Stimulated activated CD4-positive, alpha-beta T cell treated with anti-CD3 and anti-CD28 coated beads, Interleukin-4, amount 100 ng/mL, for 4 hours (primary cell): ENCODE measurements at places on chromosomes 3 and 15.

DNA sequence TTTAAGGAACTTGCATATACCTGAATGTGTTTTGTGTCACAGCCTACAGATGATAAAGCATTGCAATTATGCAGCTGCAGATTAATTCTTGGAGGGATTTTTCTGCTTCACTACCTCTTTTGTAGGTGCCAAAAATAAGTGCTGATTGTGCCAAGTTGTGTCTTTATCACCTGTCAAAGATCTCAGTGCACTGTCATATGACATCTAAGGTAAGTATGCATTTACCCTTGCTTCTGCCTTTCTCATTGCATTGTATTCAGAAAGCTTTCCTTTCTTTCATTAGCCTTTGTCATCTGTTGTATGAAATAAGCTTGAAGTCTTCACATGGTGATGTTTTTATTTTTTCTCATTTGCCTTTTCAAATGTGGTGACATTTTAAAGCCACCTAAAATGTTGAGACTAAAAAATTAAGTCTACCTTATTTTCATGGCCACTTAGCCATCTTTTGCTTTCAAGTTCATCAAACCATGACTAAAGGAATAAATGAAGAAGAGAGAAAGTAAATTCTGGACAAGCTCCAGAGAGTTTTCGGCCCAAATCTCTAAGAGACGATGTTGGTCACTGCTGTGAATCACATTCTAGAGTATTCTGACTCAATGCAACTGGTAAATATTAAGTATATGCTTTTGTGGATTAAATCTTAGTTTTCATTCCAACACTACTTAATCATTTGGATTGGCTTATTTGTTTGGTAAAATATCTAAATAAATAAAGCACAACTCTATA is 381.8 kb upstream of the EPHA3 start:
- no peak for DNase-seq

DNA sequence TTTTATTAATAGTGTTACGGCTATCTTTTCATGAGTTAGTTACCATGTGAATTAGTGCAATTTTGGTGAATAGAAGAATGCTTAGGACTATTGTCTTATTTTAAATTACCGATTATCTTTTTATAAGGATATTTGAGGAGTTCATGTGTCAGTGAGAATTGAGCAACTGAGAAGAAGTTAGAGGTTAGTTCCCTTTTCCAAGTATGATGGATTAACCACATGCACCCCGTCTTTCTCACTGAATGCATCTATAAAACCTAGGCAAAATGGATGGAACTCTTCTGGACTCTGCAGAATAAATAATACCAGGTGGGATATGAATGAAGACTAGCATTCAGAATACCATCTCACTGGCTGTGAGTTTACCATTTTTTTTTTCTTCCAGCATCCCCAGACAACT is 74.3 kb downstream of the TCF12 start:
- no peak for DNase-seq

- no peak for DNase-seq
Measured at GRCh38 chr15:42070279-42070975, 23.9 kb downstream of the PLA2G4D start.

DNA sequence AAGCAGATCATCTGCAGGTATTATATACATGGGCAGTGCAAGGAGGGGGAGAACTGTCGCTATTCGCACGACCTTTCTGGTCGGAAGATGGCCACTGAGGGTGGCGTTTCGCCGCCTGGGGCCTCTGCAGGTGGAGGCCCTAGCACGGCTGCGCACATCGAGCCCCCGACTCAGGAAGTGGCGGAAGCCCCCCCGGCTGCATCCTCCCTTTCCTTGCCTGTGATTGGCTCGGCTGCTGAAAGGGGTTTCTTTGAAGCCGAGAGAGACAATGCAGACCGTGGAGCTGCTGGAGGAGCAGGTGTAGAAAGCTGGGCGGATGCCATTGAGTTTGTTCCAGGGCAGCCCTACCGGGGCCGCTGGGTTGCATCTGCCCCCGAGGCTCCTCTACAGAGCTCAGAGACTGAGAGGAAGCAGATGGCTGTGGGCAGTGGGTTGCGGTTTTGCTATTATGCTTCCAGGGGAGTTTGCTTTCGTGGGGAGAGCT is 639 bp downstream of the MKRN3 start:
- no peak for DNase-seq

GRCh38 chr15:84731774-84732173 is 15.8 kb upstream of the SEC11A start:
- no peak for DNase-seq

- DNase-seq, result peak; percentile 50
Measured at GRCh38 chr3:39378088-39378487, 5.1 kb upstream of the SLC25A38 start.

- no peak for DNase-seq
Measured at GRCh38 chr15:101276501-101277037, 716 bp downstream of the SELENOS start.

- DNase-seq, result no peak
Measured at GRCh38 chr3:68931406-68932149, 769 bp downstream of the TAFA4 start.

DNA sequence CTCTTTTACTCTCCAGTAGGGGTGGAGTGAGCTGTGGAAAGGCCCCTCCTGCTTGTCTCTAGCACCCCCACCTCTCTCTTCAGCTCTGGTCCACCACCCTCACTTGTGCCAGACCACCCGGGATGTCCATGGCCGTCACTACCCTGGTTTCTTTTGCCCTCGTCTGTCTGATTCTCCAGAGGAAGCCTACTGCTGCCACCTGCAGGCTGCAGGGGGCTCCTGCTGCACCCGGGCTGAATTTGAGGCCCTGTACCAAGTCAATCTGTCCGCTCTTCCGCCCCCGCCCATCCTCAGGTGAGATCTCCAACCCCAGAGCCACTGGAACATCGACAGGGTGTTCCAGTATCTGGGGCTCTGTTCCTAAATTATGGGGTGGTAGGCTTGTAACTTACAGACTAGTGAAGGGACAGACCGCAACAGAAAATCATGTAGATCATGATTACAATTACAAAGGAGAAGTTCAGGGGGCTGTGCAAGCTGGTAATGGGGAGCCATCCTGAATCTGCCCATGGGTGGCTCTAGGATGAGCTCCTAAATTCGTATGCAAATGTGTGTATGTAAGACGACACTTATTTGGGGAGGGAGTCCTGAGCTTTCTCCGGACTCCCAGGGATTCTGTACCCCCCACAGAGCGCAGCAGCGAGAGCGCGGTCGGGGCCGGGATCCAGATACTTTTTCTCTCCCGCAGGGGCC is 683 bp upstream of the UNC45A start:
- DNase-seq, result peak; percentile 83

DNA sequence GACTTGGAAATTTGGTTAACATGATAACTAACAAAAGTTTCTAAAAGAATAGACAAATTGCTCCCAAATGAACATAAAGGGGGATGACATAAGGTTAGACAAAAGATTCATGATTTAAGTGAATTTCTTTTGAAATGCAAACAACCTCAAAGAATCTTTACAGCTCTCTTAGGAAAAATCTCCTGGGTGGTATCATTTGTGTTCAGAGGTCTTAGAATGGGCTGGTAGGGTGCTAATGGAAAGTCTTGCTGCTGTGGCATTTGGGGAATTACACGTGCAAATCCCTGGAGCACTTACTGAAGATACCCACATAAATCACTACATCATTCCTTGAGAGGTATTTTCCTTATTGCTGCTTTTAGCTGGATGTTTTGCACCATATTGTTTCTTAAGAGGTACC is 14.4 kb upstream of the ROBO2 start:
- no peak for DNase-seq

- no peak for DNase-seq
Measured at GRCh38 chr3:46960081-46960701, 16.4 kb downstream of the CCDC12 start.

DNA sequence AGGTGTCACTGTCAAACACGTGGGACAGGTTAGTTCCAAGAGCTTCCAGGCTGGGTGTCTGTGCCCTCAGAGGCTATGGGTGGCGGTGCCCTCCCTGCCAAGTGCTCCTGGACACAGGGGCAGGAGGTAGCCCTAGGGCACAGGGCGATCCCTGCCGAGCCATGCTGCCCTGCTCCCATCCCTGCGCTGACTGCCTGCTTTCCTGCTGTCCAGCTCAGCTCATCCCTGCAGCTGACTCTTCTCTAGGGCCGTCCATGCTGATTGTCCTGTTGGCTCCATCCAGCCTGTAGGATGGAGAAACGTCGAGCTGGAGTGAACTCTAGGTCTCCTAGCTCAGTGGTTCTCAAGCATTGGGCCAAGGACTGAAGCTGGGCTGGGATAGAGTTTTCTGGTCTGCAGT is 3.7 kb downstream of the PDIA5 start:
- DNase-seq, result no peak

GRCh38 chr3:77825001-77825827 is 785.3 kb downstream of the ROBO2 start:
- DNase-seq, result no peak

- no peak for DNase-seq
Measured at GRCh38 chr3:149128821-149129220, 617 bp upstream of the HPS3 start.

DNA sequence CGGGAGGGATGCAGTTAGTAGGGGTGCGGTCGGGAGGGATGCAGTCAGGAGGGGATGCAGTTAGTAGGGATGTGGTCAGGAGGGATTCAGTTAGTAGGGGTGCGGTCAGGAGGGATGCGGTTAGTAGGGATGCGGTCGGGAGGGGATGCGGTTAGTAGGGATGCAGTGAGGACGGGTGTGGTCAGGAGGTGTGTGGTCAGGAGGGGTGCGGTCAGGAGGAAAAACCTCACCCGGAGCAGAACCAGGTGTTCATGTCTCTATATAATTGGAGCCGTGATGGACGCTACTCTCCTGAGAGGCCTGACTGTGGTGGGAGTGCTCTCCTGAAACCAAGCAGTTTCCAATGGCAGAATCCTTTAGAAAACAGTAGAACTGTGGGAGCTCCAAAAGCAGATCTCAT is 95.8 kb downstream of the BDH1 start:
- no peak for DNase-seq

DNA sequence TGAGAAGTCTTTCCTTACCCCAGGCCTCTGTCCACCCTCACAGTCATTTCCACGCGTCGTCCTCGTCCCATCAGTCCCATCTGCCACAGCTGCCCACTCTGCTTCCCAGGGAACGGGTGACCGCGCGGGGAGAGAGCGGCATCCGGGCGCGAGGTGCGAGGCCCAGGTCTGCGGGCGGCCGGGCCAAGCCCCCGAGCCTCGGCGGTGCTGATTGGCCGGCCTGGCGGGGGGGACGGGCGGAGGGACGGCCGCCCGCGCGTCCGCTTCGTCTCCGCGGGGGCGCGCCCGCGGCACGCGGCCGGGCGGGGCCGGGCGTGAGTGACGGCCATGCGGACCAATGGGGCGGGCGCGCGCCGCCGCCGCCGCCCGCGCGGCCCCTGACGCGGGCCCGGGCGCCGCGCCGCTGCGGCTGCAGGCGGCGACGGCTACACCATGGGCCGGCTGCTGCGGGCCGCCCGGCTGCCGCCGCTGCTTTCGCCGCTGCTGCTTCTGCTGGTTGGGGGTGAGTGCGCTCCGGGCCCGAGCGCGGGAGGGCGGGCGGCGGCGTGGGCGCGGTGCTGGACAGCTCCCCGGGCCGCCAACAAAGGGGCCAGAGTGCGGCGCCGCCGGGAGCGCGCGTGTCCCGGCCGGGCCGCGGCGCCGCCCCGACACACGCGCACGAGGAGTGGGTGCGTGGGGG is at the start of gene PODXL2:
Gene PODXL2, plus strand, starts transcription at position 398 of the 679 bp plus-strand sequence. Its CDS starts 35 bp downstream, at position 433.
- peak; percentile 38 for DNase-seq

DNA sequence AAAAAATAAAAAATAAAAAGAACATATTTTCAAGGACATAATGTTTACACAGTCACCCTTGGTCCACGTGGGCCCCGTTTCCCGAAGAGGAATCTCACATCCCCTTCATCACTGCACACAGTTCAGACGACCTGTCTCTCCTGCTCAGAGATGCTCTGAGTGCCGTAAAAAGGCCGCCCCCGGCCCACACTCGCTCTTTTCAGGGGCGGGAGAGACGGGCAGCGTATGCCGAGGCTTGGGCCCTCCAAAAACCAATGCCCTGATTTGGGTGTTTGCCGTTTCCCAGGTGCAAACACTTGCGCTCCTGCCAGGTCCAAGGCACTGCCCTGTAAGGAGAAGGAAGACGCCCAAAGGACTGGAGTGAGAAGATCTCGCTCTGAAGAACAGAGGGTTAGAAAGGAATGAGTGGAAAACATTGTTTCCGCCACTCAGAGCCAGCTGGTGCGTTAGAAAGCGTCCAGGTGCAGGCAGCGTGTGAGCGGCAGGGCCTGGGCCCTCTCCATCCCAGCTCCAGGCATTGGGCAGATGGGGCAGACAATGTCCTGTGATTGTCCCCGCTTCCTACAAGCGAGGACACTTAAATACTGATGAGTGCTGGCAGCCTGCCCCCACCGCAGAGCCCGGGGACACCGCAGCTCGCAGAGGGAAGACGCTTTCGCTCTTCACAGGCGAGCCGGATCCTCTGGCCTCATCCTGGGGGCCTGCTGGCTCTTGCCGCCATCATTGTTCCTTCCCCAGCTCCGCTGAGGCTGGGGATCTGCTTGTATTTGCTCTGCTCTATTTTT is 53.2 kb downstream of the NIPA2 start:
- no peak for DNase-seq

DNA sequence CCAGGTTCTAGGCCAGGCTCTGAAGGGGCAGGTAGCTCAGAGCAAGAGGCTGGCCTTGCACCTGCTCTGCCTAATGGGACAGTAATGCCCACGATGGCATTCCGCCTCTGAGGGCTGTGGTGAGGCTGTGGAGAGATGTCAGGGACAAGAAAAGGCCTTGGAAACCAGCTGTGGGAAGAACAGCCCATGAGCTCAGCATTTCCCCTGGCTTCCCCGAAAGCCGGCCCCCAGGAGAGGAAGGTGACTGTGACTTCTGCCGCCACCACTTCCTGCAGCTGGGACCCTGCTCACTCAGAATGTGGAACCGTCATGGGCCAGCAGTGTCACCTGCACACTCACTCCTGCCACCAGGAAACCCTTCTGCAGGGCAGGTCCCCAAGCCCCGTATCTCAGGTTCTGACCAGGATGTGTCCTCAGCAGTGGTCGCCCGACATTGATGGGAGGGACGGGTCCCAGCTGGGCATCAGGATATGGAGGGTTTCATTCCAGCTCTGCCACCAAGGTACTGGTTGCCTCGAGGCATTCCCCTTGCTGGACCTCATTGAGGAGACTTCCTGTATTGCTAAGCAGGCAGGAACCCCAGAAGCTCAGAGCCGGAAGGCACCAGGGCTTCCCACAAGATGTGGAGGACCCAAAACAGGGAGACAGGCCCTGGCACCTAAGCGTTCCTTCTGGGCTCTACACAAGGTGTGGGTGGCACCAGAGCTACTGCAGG is 30.7 kb downstream of the SEMA7A start:
- peak; percentile 71 for DNase-seq

GRCh38 chr3:110456438-110457138 is 615.0 kb upstream of the NECTIN3 start:
- no peak for DNase-seq

GRCh38 chr3:191961022-191961421 is 500.1 kb downstream of the PYDC2 start:
- no peak for DNase-seq

- no peak for DNase-seq
Measured at GRCh38 chr3:188916934-188917401, 254.8 kb upstream of the TPRG1 start.

- no peak for DNase-seq
Measured at GRCh38 chr3:129441215-129441614, 1.2 kb downstream of the IFT122 start.

GRCh38 chr3:155485897-155486296 is 192.4 kb upstream of the STRIT1 start:
- no peak for DNase-seq
